Large intestine (tissue), 12 donors: ENCODE measurements at places on chromosomes 3 and 15. TPM values are rescaled to one million over a fixed set of nuclear protein-coding genes. Genes with fewer than 3 reads are reported as not detected.

Gene DUOXA2
- not detected for polyA plus RNA-seq

Gene HMCES
- polyA plus RNA-seq: 32.0 TPM

DNA sequence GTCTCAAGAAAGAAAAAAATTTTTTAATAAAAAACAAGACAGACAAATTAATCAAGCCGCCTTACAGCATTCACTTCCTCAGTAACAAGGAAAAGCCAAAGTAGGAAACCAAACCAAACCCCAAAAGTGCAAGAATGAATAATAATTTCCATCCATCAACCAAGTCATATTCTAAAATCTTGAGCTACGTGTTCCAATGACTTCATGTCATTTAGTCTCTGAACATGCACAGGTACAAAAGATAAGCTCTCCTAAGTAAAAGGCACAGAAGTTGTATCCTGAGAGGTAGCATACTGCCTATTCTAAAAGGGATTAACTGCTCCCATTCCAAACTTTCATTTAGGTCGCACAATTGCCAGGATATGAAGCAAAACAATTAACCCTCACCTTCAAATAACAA is 29.7 kb downstream of the SLC4A7 start:
- no peak for DNase-seq

GRCh38 chr3:183766745-183767606 is 58.4 kb downstream of the MAP6D1 start:
- peak; percentile 76 for DNase-seq

GRCh38 chr15:68389041-68389930 is 42.7 kb downstream of the ITGA11 start:
- DNase-seq: no peak

DNA sequence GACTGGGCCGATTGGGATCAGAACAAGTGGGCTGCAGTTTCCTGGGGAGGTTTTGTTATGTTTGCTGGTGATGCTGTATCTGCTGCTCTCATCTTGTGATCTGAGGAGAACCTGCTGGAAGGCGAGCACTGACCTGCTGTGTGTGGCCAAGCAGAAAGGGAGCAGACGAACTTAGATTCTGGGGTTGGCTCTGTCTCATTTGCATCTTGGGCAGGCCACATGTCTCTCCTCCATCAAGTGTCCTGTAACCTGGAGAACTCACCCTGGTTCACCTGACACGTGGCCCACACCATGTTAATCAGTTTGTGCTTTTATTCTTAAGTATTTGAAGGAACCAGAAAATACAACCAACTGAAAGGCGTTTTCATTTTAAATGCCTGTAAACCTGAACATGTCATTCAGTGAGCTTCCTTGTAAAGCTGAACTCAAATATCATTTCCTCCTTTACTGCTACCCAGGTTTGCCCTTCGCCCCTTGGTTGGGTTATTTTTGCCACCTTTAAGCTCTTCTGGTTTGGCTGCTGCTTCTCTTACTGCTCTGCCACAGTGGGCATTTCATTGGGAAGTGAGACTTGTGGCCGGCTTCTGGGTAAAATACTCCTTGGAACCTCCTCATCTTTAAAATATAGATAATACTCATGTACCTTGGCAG is 33.5 kb upstream of the TRAK1 start:
- DNase-seq: peak; percentile 34

DNA sequence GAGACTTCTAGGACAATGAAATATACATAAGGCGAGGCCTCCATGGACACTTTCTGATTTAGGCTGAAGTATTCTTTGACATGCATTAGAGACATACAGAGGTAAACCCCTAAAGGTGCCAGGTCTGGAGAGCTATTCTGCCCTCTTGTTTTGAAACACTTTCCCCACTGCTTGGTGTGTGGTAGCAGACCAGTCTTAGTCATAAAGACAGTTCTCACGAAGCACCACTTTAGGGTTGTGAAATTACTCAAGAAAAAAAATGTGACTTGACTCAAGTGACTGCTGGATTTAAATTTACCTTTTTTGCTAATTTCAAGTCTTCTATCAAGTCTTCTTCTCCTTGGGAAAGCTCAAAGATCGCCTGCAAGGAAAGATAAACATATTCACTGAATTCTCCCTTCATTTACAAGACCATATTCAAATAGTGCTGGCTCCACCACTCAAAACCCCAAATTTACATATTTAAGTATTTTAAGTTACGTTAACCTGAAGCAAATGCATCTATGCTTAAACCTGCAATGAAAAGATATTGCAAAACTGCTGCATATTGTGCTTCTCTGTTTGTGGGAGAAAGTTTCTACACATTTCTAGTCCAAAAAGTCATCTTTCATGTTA is 48.4 kb downstream of the ARHGEF3 start:
- DNase-seq: no peak

DNA sequence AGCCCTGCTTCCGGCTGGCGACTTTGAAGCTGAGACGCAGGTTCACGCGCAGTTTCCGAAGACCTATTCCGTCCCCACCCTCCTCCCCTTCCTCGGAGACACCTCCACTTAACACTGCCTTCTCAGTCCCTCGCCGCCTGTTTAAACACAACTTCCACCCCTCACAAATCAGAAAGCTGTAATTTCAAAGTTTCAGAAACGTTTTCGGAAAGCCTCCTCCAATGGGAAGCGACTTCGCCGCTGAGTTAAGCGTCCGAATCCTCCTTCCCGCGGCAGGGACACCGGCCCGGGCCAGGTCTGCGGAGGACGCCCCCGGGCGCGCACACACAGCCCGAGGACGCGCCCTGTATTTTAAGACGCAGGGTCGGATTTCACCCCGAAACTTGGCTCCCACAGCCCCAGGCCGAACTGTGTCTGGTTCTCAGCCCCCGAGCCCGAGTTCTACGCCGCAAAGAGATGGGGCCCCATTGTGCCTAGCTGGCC is 559 bp upstream of the LRRN1 start:
- DNase-seq: peak; percentile 4

- DNase-seq: peak; percentile 13
Measured at GRCh38 chr3:159169828-159170227, 368.0 kb downstream of the MFSD1 start.

GRCh38 chr15:69421498-69421897 is 7.3 kb downstream of the KIF23 start:
- no peak for DNase-seq

GRCh38 chr15:67405208-67406191 is 115.4 kb upstream of the C15orf61 start:
- DNase-seq: no peak
